ENCODE measurements at places on chromosomes 4 and X. TPM values are rescaled to one million over a fixed set of nuclear protein-coding genes. Genes with fewer than 3 reads are reported as not detected.

DNA sequence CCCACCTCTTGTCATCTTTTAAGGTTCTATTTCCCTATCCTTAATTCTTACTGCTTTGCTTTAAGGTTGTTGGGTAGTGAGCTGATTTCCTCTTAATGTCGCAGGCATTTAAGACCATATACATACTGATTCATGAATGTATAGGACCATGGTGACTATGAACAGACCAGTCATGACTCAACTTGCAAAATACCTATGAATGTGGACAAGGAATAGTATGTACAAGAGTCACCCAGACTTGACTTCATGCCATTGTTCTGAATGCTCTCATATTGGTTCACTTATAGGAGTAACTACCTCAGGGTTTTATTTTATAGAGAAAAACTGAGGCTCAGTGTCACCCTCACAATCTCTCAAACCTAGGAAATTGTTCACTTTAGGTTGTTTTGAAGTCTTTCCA is 44.3 kb downstream of the CCNG2 start:
- no peak for DNase-seq

GRCh38 chrX:103586314-103586646 is 965 bp downstream of the TCEAL4 start:
- DNase-seq: no peak

- DNase-seq: no peak
These were observed 1.5 kb downstream of the SLC26A1 start for GRCh38 chr4:991451-992296.

GRCh38 chrX:74925225-74926088 is at the start of gene NEXMIF:
Gene NEXMIF (minus strand): TSS chrX:74925452.
- no peak for DNase-seq

- DNase-seq: no peak
These were observed 64.7 kb downstream of the WFS1 start for GRCh38 chr4:6334203-6334887.

- no peak for DNase-seq
These were observed 203.9 kb downstream of the TECRL start for GRCh38 chr4:64205376-64205775.

GRCh38 chrX:135557344-135557743 is 36.9 kb downstream of the INTS6L start:
- no peak for DNase-seq

- DNase-seq: no peak
These were observed 115.8 kb downstream of the THOC2 start for GRCh38 chrX:123617007-123617406.

DNA sequence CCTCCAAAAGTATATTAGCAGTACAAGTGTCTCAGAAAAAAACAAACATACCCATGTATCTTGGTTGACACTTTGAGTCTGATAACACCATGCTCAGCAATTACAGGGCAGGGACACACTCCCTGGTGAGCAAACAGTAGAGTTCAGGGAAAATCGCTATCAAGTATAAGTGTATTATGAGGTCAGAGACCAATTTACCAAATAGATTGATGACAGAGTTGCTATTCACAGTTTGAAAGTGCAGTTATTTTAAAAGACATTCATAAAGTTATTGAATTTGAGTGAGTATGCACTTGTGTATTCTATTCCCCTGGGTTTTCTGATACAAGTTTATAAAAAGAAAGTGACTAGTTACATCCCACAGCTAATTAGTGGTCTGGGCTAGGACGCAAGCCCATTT is 10.2 kb upstream of the LONRF3 start:
- no peak for DNase-seq

- no peak for DNase-seq
These were observed 62.2 kb downstream of the SPANXN3 start for GRCh38 chrX:143455046-143455445.

DNA sequence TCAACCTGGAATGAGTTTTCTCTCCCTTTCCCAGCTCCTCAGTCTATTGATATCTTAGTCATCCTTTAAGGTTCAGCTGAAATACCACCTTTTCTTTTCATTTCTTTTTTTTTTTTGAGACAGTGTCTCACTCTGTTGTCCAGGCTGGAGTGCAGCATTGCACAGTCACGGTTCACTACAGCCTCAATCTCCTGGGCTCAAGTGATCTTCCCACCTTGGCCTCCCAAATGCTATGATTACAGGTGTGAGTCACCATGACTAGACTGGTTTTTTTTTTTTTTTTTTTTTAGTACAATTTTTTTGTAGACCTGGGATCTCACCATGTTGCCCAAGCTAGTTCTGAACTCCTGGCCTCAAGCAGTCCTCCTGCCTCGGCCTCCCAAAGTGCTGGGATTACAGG is 28.9 kb downstream of the AFF1 start:
- DNase-seq: no peak

- no peak for DNase-seq
These were observed 49.4 kb upstream of the CAMK2D start for GRCh38 chr4:113810906-113811305.

- DNase-seq: no peak
These were observed 150.2 kb downstream of the C4orf33 start for GRCh38 chr4:129246145-129246544.

DNA sequence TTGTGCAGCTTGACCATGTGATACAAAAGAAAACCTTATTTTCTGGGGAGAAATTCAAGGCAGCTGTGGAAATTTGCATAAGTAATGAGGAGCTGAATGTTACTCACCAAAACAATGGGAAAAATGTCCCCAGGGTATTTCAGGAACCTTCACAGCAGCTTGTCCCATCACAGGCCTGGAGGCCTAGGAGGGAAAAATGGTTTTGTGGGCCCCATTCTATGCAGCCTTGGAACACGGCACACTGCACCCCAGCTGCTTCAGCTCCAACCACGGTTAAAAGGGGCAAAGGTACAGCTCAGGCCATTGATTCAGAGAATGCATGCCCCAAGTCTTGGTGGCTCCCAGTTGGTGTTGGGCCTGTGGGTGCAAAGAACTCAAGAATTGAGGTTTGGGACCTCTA is 216.1 kb downstream of the MAGEE1 start:
- no peak for DNase-seq

DNA sequence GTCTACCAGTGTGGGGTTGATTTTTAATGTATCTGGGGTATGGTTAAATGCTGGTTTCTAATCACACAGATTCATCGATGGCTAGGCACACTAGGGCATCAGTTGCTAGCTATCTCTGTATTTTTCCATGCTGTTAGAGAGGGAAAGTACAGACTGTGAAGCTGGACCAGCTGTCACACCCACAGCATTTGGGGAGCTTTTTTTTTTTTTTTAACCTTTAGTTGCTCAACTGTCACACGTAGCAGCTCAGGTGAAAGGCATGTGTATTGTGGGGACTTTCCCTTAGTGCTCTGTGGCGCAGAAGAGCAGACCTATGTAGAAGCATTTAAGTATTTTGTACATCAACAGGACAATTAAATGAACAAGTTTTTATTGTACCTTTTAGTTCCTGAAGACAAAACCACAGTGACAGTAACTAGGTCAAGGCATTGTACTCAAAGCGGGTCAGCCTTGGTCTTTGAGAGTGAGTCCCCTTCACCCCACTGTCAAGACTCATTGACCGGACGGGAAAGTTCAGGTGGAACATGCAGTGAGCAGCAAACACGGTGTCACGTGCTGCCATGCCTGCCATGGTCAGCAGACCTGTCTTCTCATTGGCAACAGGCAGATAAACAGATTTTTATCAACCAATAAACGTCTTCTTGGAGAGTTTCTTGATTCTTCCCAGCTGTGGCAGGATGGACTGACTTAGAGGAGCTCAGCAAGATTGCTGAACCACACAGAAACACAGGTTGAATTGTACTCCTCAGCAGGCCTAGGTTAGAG is 65.3 kb downstream of the CASP3 start:
- no peak for DNase-seq

DNA sequence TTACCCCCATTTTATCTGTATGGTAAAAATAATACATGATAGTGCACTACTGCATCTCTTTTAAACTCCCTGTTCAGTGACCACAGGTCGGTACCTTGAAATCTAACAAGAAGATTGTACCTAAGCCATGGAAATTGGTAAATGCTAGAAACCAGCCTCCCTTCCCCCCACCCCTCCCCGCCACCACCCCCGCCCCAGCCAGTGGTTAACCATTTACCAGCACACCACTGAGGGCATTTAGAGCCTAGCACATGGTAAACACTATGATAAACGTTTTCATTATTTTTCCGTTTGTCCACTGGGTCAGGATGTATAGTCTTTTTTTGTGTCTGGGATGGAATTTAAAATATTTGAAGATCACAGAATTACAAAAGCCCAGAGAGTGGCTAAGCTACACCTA is 703 bp upstream of the FTSJ1 start:
- no peak for DNase-seq

PDGFC gene
- total RNA-seq: 32.8 TPM

ZFP92 gene
- total RNA-seq: 0.95 TPM
